ENCODE measurements at places on chromosomes 3 and 15.
A peak's percentile ranks its signal among the peaks of the same experiment; 100 is the strongest.

DNA sequence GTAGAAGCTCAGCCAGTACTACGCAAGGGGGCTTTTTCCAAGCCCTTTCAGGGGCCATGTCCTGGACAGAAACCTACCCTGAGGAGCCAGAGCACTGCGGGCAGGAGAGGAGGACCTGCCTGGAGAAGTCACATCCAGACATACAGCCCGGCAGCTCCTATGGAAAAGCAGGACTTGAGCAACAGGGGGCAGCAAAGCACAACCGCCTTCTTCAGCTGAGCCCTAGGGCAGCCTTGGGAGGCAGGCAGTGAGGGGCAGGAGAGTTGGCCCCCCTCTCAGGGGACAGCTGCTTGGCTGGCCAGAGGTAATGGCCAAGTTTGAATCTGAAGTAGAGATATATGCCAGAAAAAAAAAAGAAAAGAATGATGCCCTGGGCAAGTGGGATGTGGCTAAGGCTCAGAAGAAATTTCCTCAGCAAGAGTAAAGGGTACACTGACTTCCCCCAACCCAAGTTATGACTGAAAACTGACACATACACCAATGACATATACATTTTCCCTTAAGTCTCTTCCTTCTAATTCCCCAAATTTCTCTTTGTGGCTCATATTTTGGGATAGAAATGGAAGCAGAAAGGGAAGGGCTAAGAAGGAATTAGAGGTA, 56.9 kb downstream of the CYP19A1 start:
- DNase-seq = peak; percentile 22

GRCh38 chr3:195207731-195208130, 63.2 kb downstream of the XXYLT1 start:
- DNase-seq = no peak

GRCh38 chr3:194100856-194101390, 35.0 kb upstream of the HES1 start:
- DNase-seq = no peak

- DNase-seq = no peak
Observed at GRCh38 chr3:54121414-54122323, 683 bp upstream of the CACNA2D3 start.

DNA sequence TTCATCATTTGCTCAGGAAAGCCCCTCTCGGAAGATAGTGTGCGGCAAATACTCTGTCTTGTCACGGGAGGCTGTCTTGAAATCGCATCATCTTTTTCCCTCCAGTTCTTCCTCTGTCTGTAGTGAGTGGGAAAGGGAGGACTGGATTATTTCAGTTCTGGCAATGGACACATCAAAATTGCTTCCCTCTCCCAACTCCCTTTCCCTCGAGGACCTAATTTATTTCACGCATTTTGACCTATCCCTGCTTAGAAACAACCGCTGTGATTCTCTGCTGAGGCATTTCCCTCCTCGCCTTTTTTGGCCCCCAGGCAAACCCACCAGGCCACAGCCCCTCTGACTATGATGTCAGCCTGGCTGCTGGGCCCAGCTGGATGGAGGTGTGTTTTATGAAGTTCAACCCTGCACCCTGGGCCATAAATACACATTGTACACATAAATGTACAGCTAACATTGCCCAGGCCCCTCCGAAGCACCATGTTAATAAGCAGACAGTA, 138.7 kb upstream of the LRTM1 start:
- no peak for DNase-seq

Data from astrocyte of the cerebellum (primary cell).